ENCODE measurements at places on chromosomes 6 and 20. TPM values are rescaled to one million over a fixed set of nuclear protein-coding genes. Genes with fewer than 3 reads are reported as not detected.

DNA sequence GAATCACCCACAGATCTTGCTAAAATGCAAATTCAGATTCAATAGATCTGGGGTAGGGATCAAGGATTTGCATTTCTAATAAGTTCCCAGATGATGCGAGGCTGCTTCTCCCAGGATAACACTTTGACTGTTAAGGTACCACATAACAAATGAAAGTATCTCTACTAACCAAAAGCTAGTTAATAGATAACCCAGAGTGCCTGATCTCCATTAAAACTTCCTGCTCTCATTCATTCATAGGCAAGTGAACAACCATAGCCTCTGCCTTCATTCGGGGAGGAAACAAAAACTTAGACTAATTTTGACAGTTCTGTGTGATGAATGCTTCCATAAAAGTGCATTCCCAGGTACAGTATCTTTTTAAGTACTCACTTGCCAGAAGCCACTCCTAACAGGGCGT lies 265.6 kb upstream of the BTBD3 start:
- no peak for DNase-seq

DNA sequence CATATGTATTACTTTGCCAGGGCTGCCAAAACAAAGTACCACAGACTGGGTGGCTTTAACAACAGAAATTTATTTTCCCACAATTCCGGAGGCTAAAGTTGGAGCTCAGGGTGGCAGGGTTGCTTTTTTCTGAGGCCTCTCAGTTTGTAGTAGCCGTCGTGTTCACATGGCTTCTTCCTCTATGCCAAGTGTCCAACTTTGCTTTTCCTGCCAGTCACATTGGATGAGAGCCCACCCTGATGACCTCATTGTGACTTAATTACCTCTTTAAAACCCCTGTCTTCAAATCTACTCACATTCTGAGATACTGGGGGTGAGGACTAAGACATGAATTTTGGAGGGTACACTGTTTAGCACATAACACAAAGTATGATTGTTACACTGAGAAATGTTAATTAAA lies 9.9 kb upstream of the ECT2L start:
- DNase-seq: no peak

DNA sequence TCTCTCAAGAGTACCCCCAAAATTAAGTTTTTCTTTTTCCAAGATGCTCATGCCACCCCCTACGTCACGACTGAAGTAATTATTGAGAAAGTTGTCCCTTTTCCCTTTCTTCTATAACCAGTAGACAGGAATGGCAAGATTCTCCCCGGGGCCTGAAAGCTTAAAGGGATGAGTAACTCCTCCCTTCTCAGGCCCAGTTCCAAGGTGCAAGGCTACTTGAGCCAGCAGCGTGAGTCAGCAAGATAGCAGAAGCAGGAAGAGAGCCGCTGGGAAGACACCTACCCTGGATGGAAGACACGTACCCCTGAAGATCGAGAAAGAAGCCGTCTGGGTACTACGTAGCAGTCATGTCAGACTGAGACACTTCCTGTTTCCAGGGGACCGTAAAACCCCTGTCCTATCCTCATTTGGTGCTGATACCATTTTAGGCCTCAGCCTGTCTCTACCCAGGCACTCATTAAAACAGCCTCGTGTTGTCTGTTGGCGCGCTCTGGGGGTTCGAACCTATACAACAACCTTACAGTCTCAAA lies 241.0 kb downstream of the ADGRG6 start:
- no peak for DNase-seq

The CLVS2 gene
- 0.62 TPM for total RNA-seq

DNA sequence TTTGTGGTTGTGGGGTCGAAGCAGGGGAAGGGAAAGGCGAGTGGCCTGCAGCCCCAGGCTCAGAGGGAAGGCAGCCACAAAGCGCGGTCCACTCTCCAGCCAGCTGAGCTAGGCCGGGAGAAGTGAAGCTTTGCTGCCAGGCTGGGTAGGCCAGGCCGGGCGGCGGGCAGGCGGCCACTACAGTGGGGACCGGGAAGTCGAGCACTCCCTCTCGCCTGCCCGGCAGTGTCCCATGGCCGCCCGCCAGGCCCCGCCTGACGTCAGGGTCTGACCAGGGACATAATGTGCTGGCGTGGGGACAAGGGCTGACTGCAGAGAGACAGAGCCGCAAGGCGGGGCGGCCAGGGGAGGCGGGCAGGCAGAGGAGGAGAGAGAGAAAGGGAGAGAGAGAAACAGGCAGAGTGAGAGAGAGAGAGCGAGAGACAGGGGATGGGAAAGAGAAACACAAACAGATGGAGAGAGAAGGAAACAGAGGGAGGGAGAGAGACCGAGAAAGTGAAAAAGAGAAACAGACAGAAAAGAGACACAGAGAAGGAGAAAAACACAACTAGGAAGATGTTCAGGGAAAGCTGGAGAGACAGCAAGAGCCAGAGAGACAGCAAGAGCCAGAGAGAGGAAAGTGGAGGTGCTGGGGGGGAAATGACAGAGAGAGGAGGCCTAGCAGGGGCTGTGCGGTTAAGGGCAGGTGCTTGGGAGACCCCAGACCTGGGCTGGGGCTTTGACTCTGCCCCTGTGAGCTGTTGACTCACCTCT lies 94.5 kb upstream of the PTPN1 start:
- DNase-seq: no peak

Measured in type B pancreatic cell (in vitro differentiated cells).